NCI-H1694 treated with DMSO at 0.1 percent for 48 hours (cell line): ENCODE measurements at places on chromosomes 1 and 21.

DNA sequence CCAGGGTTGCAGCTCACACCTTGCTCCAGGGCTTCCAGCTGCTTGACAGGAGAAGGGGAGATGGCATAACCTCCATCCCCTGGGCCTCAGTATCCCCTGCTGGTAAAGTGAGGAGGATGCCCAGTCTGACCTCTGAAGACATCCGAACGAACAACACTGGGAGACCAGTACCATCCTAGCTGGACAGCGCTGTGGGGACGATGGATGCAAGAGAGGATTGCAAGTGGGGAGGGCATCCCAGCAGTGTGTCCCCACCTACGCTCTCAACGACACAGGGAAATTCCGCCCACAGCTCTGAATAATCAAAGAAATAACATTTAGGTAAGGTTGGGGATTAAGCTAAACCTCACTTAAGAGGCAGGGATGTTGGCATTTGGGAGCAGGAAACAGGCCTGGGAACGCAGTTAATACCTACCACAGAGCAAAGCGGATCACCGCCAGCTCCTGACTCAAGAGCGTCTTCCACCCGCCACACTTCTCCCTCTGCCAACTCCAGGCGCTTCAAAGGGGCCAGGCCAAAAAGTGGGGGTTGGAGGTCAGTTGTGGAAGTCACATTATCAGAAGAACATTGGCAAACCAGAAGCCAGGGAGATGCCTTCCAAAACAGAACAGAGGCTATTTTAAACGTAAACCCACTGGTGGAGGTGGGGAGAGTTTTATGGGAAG, 47.6 kb downstream of the SSBP3 start:
- DNase-seq = no peak

DNA sequence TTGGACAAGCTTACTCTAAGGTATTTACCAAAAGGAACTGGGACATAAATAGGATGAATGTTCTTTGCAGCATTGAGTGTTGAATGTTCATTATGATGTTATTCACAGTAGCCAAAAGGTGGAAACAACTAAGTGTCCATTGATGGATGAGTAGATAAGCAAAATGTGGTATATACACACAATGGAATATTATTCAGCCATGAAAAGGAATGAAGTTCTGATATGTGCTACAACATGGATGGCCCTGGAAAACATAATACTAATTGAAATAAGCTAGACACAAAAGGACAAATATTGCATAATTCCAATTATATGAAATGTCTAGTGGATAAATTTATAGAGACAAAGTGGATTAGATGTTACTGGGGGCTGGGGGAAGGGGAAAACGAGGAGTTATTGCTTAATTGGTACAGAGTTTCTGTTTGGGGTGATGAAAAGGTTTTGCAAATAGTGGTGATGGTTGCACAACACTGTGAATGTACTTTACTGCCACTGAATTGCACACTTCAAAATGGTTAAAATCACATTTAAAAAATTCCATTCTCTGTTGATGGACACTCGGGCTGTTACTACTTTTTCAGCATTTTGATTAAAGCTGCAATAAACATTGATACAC, 2.9 kb downstream of the MTARC1 start:
- no peak for DNase-seq

GRCh38 chr1:26159743-26160039, 812 bp downstream of the FAM110D start:
- no peak for DNase-seq

- no peak for DNase-seq
Measured at GRCh38 chr21:41916888-41917433, 36.9 kb downstream of the C2CD2 start.

DNA sequence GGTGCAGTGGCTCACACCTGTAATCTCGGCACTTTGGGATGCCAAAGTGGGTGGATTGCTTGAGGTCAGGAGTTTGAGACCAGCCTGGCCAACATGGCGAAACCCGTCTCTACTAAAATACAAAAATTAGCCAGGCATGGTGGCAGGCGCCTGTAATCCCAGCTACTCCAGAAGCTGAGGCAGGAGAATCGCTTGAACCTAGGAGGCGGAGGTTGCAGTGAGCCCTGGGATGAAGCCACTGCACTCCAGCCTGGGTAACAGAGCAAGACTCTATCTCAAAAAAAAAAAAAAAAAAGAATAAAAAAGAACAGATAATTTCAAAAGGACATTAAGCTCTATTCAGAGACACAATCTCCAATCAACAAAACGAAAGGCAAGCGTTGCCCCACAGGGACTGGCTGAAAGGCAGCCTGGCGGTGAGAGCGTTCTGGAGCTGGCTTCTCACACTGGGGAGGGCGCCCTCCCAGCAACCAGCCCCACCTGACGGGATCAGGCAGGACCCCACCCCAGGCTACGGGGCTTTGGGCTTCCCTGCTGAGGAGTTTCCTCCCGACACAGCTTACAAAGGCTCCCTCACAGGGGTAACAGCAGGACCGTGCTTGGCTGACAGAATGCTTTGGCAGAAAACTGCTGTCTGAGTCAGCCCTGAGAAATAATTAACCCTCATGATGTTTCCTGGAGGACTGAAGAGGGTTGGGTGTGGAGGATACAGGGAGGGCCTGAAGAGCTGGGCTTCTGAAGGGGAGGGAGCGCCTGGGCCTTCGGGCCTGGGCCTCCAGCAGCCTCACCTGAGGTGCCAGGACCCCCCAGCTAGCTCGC, 31.1 kb upstream of the SRP9 start:
- peak; percentile 97 for DNase-seq

DNA sequence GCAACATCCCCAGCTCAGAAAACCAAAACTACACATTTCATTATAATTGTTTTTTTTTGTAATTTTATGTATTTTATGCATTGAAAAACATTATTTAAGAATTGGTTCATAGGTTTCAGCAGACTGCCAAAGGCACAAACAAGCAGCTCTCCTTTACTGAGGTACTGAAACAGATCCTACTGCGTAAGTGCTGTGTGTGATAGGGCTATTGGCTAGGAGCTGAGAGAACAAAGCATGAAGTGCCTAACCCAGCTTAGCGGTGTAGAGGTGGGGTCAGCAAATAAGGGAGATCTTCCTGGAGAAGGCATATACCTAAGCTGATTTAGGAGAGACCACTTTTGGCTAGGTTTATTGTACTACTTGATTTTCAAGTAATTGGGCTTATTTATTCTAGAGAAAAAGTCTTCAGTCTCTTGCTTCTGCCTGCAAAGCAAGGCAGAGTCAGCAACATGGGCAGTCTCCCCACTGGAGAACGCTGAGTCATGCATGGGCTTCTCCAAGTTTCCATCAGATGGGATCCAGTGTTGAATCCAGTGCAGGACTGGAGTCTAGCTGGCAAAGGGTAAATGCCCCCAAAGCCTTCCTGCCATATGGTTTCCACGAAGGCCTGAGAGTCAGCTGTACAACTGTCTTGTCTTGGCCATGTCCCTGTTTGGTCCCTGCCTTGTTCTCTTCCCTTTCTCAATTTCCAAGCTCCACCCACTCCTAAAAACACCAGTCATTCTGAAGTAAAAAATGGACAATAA, 18.0 kb upstream of the YTHDF2 start:
- DNase-seq = no peak

GRCh38 chr1:36486439-36487335, 4.0 kb upstream of the CSF3R start:
- no peak for DNase-seq

GRCh38 chr1:71157151-71157550, 76.3 kb upstream of the ZRANB2 start:
- no peak for DNase-seq

DNA sequence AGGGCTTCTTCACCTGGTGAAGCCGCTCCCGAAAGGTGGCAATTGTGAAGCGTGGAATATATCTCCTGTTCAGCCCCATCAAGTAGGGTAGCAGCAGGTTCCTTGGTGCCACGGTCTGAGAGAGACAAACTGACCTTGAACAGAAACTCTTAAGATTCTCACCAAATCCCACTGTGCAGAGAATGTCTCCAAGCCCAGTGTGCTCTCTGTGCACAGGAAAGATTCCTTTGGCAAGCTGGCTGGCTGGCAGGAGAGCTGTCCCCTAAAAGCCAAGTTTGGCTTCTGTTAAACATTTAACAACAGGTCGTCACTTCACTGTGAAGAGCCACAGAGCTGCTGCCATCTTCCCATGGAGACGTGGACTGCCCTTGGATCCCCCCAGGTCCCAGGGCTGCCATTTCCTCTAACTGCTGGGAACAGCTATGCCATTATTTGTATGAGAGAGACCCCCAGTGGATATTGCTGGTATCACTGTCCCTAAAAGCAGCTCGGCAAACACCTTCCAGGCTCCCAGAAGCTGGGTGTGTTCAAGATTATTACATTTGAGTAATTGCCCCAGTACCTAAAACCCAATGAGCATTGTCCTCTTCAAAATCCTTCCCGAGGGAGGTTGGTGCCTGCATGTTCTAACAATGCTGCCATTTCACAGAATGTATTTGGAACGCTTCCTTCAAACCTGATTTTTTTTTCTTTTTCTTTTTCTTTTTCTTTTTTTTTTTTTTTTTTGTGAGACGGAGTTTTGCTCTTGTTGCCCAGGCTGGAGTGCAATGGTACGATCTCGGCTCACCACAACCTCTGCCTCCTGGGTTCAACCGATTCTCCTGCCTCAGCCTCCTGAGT, 71.8 kb downstream of the CD58 start:
- peak; percentile 78 for DNase-seq

DNA sequence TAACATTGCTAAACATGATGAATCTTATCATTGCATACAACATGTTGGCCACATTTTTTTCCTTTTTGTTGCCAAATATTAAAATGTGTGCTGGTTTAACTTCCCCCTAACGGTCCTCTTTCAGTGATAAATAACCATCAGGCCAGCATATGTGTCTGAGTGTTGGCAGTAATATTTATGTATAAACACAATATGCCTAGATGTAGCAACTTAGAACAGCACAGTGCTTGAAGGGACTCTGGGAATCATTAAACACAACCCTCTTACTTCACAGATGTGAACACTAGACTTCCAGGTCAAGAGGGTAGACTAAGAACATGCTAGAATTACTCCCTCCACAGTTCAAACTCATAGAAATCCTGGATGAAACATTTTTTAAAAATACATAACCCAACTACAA, 581.8 kb downstream of the PLPP3 start:
- DNase-seq = peak; percentile 59

GRCh38 chr21:24561291-24561690, 1046.0 kb downstream of the MRPL39 start:
- no peak for DNase-seq

GRCh38 chr1:241308011-241308410, 49.0 kb downstream of the RGS7 start:
- no peak for DNase-seq

- no peak for DNase-seq
Measured at GRCh38 chr1:10687782-10688408, 108.6 kb downstream of the CASZ1 start.

DNA sequence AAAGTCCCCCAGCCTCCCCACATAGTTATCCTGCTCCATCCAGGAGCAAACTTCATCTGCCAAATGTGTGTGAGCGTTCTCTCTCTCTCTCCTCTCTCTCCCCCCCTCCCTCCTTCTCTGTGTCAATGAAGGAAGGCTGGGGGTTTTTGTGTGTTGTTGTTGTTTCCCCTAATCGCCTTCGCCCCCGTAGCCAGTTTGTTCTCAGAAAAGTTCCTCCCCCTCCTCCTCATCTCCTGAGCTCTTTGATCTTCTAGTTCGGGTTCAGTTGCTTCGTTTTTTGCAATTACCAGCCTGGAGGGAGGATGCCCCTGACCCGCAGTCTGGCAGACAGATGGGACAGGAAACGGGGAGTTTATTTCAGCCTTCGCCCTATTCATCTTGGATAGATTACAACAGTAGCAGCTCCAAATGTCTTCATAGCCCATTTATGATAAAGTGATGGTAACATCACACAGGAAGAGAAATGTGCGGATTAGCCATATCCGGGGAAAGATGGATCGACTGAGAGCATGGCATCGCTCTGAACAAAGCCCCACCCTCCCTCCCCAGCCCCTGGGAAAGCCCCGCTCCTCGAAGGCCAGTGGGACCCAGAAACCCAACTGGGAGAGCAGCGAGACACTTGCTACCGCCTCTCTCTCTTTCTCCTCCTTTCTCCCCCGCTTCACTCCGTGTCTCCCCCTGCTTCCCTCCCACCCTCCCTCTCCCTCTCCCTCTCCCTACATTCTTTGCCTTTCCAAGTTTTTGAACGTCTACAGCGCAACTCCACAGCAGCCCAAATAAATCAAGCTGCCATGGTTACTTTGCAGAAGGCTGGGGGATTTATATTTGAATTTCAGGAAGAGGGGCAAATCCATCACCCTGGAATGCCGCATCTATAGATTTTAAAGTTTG, 139.7 kb upstream of the ARHGEF16 start:
- DNase-seq = no peak

GRCh38 chr1:154276797-154277196, 4.4 kb downstream of the HAX1 start:
- DNase-seq = no peak

- DNase-seq = no peak
Measured at GRCh38 chr21:21200939-21201615, 202.9 kb downstream of the NCAM2 start.

DNA sequence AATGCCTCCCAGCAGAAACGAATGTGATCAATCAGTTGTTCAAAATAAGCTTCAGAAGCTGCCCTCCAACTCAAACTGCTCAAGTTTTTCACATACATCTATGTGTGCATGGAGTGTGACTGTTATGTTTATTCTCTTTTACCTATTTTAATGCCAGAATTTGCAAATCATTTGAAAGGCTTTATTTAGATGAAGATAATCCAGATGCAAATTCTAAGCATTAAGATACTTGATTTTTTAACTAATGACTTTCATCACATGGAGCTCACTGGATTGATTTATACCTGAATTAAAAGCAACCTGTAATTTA, 69.5 kb downstream of the PLD5 start:
- DNase-seq = no peak

DNA sequence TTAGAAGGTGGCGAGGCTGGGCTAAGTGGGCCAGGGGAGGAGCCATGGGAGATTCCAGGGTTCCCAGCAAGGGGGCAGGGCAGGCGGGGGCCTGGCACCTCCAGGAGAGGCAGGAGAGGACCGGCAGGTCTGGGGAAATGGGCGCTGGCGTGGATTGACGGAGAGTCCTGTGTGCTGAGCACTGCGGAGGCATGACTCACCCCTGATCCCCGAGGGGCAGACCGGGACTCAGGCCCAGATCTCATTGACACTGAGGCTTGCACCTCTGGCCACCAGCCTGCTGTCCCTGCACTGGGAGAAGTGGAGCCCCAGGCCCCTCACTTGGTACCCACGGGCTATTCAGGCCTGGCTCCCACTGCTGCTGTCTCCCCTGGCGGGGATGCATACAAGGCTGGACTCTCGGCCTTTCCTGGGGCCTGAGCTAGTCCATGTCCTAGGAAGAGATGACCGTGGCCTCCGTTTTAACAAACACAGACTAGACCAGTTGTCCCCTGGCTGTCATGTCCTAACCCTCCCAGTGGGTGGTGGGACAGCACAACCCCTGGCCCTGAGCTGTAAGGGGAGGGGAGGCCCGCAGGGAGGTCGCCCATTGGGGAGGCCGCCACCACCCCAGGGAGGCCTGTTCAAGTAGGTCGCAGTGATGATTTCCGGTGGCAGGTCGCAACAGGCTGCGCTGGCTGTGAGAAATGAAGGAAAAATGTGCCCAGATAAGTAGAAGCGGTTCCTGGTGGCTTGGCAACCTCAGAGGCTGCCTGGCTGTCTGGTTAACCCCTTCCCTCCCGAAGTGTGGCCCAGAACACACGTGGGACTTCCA, 39.7 kb downstream of the RIPK4 start:
- DNase-seq = no peak
